Tibial artery (tissue), 4 donors: ENCODE measurements at places on chromosomes 3 and 15.

GRCh38 chr15:91716536-91716935, 137.0 kb upstream of the SLCO3A1 start:
- H3K36me3 ChIP-seq: no peaks in the 10 kb centered on the region
- no peak overlapping the region for H3K27ac ChIP-seq
- H3K27me3 ChIP-seq: peaks cover under 1% of the 10 kb centered on the region
- H3K4me3 ChIP-seq: no peak overlapping the region
- DNase-seq: no peak

DNA sequence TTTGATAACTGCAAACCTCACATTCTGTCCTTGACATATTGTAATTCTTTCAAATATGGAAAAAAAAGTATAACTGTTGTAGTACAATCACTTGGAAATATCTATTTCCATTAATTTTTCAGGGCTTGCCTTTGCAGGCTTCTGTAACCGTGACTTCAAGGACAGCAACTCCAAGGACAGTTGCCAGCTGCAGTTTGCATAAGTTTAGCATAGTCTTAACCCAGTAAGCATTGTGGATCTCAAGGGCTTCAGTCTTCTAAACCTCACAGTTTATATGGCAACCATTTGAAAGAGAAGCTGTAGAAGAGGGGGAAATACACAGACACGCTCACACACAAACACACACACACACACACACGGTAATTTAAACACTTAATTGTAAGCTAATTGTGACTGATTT, 112.8 kb upstream of the GPR149 start:
- H3K36me3 ChIP-seq: no peaks in the 10 kb centered on the region
- H3K4me1 ChIP-seq: no peaks in the 10 kb centered on the region
- H3K4me3 ChIP-seq: no peak overlapping the region
- H3K27ac ChIP-seq: no peak overlapping the region
- no peaks in the 10 kb centered on the region for H3K27me3 ChIP-seq
- no peak for DNase-seq

DNA sequence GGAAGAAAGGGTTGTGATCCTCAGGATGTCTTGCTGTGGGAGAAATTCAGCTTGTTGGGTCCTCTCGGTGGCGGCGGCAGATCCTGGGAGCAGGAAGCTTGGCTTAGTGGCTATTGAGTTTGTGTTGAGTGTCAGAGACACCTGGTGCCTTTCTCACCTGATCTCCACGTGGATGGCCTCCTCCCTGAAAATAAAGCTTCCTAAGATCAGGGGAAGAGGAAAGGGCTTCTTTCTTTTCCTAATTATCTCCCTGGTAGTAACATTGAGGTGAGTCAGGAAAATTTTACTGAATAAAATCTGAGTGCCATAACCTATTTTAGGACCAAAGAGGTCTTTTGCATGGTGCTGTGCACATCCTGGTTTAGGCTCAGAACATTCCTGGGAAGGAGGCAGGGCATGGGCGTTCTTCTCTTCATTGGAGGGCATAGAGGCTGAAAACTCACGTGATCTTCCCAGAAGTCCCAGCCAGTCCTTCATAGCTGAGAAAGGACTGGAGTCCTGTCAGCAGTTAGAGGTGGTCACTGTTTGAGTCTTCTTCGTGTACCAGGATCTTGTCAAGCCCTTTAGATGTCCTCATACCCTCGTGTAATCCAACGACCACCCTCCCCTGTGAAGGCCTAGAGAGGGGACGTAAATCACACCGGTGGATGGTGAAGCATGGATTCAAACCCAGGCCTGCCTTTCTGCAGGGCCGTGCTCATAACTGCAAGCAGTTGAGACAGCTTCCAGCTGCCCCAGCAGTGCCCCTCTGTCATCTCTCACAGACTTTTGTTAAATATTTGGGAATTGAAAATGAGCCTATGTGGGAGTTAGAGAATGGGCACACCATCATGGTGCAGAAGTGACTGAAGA, 1.1 kb downstream of the CMTM8 start:
- no peaks in the 10 kb centered on the region for H3K27me3 ChIP-seq
- no peaks in the 10 kb centered on the region for H3K36me3 ChIP-seq
- no peak for DNase-seq

GRCh38 chr3:30970183-30970582, 75.7 kb upstream of the GADL1 start:
- H3K27ac ChIP-seq: no peak overlapping the region
- no peaks in the 10 kb centered on the region for H3K27me3 ChIP-seq
- DNase-seq: no peak

GRCh38 chr3:69715204-69715603, 24.1 kb upstream of the MITF start:
- no peaks in the 10 kb centered on the region for H3K36me3 ChIP-seq
- no peak overlapping the region for H3K27ac ChIP-seq
- no peak for DNase-seq
- no peaks in the 10 kb centered on the region for H3K27me3 ChIP-seq
- H3K4me3 ChIP-seq: no peak overlapping the region
- H3K4me1 ChIP-seq: no peaks in the 10 kb centered on the region

GRCh38 chr15:41695750-41696436, 35.7 kb downstream of the MGA start:
- no peak for DNase-seq
- H3K36me3 ChIP-seq: peaks cover 22% of the 10 kb centered on the region
- H3K4me3 ChIP-seq: no peak overlapping the region
- no peak overlapping the region for H3K27ac ChIP-seq
- H3K27me3 ChIP-seq: no peaks in the 10 kb centered on the region
- H3K4me1 ChIP-seq: peaks cover 9% of the 10 kb centered on the region
